GM23248 (cell line): ENCODE measurements at places on chromosomes 4 and X.

GRCh38 chr4:61500883-61501282 is 300.8 kb downstream of the ADGRL3 start:
- DNase-seq, result no peak

DNA sequence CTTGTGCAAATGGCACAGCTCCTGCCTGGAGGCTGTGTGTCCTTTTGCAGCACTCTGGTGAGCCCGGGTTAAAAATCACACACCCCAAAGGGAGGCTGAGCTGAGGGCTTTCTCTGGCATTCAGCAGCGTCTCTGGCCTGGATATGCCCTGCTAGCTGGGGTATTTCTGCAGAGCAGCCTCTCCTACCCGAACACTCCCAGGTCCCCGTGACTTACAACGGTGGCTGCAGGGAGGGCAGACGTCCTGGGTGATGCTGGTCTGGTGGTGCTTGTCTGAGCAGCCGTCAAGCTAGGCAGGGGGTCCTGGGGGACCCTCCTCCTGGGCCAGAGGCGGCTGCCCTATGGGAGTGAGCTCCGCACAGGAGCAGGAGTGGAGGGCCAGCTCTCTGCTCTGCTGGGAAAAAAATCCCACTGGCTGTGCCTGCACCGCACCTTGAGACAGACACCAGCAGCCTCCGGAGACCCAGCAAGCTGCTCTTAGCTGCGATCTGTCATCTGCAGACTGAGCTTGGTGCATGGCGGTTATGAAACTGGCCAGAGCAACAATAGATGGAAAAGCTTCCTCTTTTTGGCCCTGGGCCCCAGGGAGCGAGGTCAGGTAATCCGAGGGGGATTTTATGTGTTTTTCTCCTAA is 41.3 kb upstream of the ASMTL start:
- no peak for DNase-seq

DNA sequence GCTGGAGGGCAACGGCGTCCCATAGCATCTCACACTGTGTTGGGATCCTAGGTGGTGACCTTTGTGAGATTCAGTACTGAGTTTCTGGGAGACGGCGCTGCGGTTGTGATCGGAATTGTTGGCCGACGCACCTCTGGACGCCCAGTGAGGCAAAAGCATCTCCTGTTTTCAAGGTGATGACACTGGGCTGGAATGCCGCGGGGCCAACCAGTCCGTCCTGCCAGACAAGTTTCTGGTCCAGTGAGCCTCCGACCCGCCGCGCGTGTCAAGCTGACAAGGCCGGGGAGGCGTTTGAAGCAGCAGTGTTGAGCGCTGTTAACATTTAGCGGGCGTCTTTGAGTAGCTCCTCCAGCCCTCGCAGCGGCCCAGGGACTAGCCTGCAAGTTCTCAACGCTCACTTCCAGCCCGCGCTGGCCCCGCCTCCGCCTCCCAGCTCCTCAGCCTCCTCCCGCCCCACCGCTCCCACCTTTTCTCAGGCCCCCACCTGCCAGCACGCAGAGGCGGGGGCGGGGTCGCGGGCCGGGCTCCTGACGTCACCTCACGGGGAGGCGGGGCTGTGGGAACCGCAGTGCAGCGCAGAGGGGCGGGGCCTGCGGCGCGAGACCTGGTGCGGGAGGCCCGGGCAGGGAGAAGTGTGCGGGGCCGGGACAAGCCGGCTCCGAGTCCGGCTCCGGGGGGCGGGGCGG is 482 bp upstream of the CDS1 start:
- peak; percentile 67 for DNase-seq

GRCh38 chrX:17098516-17099247 is 152.2 kb downstream of the REPS2 start:
- no peak for DNase-seq

- DNase-seq, result no peak
Observed at GRCh38 chr4:102692474-102692873, 68.3 kb downstream of the MANBA start.

- DNase-seq, result no peak
Observed at GRCh38 chrX:118510111-118510510, 14.5 kb downstream of the DOCK11 start.

DNA sequence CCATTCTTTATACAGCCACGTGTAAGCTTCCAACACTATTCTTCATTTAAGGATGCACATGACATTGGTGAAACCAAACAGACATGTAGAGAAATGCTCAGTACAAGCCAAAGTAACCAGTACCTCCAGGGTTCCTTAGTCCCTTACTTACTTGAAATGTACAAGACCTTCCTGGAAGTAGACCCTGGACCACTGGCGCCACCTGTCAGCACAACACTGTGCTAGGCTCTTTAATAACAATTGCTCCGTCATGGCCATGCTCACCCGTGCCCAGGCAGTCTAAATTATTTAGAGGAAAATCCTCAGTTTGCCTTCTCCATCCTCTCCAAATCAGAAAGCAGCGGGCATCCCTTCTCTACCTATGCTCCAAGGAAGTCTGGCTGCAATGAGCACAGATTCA is 52.7 kb downstream of the ADGRA3 start:
- no peak for DNase-seq
